ENCODE measurements at places on chromosomes 12 and 14.

DNA sequence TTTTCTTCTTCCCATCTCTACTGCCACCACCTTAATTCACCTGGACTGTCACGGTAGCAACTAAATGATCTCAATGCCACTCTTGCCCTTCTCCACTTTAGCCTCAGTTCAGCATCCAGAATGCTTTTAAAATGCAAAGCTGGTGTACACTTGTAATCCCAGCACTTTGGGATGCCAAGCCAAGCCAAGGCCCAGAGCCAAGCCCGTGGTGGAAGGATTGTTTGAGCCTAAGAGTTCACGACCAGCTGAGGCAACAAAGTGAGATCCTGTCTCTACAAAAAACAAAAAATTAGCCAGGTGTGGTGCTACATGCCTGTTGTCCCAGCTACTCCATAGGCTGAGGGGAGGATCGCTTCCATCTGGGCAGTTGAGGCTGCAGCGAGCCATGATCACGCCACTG, 5.9 kb downstream of the CIPC start:
- DNase-seq = no peak

DNA sequence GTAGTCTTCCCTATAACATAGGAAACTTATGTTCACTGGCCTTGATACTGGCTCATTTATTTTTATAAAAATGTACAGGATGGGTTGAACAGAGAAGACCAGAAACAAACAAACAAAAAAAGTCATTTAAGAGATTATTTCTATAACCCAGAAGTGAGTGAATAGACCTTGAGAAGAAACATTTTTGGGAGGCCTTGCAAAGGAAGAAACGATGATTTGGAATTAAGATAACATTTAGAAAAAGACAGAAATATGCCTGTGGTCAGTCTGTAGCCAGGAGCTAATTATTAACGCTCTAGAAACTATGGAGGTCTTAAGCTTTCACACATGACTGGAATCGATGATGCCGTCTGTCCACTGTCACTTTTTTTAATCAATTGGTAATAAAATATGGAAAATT, 264.0 kb downstream of the EGLN3 start:
- DNase-seq = no peak

GRCh38 chr14:69154779-69155178, 1.9 kb upstream of the DCAF5 start:
- DNase-seq = no peak

DNA sequence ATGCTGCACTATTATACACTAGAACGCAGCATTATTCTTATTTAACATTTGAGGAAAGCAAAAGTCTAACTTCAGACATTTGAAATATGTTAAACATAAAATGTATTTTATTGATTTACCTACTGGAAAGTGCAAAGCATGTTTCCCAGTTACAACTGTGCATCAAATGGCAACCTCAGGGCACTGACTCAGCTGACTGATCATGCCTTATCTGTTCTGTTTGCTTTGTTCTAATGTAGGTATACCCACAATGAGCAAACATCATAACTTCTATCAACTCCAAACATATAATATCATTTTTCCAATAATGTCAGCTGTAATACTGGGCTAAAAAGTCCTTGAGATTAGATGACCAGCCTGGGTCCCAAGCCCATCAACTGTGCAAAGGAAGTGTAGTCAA, 431.0 kb downstream of the FOXG1 start:
- DNase-seq = no peak

DNA sequence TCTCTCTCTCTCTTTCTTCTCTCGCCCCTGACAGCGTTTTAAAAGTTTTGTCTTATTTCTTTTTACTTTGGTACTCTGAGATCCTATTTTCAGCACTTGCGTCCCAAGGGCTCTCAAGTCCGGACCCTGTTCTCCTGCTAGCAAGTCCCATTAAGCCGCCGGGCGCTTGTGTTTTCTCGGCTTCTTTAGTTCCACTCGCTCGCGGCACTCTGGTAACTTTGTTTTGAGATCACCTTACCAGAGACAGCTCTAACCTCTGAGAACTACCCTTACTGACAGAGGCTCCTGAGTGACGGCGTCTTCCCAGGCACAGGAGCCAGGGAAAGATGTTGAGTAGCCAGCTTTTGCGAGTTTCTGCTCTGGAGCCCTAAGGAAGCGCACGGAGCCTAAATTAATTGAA, 2.7 kb upstream of the MYF5 start:
- DNase-seq = no peak

DNA sequence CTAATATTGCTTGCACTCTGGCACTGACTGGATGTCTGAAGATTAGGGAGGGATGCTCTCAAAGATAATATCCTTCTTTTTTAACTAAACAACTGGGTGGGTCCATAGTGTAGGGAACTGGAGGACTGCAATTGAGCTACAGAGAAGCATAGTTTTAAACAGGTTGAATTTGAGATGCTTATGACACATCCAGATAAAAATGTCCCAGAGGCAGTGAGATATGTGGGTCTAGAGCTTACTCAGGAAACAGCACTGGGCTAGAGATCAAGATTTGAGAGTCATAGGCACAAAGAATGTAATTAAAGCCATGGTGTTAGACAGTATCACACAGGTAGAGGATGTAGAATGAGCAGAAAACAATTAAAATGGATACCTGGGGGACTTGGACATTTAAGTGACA, 198.4 kb downstream of the NELL2 start:
- no peak for DNase-seq

GRCh38 chr12:1702713-1703112, 11.8 kb downstream of the ADIPOR2 start:
- no peak for DNase-seq

All from D721Med (cell line).